ENCODE measurements at places on chromosomes 2 and 18.

DNA sequence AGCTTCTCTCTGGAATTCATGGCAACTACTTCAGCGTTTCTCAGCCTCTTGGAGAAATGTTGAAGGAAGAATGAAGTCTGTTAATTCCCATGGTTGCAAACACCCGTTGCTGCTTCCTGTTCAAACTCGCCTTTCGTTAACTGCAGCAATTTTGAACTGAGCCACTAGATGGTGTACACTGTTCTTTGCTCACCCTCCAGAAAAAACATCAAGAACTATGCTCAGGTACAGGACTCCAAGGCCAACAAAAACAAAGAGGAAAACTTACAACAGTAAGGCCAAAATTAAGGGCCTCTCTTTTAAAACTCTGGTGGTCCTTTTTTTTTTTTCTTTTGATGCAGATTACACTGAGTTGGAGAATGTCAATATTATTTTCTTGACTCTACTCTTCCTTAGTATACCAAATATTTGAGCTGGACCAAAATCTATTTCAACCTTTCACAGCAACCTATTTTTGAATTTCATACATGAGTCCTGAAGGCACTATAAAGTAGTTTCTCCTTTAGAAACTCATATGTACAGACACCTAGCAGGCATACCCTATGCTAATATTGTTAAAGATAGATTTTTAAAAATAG lies 58.2 kb downstream of the KLHL14 start:
- no peak for DNase-seq

GRCh38 chr2:29923110-29923721 lies 1.8 kb upstream of the ALK start:
- DNase-seq, result no peak

DNA sequence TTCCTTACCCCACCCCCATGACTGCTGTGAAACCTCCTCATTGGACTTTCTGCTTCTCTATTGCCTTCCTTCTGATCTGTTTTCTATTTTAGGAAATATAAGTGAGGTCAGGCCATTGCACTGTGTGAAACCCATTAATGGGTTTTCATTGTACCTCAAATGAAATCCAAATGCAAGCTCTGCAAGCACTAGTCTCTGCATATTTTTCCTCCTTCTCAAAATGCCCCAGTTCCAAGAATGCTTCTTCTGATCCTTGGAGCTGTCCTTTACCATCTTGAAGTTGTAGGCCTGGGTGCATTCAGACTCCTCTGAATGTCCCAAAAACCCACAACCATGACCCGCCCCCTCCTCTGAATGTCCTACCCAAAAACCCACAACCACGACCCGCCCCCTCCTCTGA lies 8.2 kb downstream of the IL1A start:
- no peak for DNase-seq

DNA sequence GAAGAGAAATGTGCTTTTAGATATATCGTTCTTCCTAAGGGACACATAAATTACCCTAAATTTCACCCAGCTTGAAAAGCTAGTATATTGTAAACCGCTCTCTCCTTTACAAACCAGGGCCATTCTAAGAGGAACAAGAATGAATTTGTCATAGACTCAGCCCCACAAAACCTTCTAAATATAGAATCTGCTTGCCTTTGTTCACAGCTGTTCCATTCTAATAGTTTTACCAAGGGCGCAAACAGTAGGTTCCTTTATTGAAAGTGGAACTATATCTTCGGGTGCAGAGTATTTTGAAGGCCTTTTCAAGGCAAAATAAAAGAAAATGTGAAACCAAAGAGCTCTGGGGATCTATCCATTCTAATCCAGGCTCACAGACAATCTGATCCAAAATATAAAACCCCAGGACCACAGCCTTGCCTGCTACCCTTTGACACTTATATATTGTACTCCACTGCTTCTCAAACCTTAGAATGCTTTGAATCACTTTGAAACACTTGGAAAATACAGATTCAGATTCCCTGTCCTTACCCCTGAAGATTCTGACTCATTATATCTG lies 316.8 kb downstream of the PAX3 start:
- DNase-seq, result no peak

- no peak for DNase-seq
Measured at GRCh38 chr18:45687621-45688020, 36.4 kb upstream of the SLC14A1 start.

- no peak for DNase-seq
Measured at GRCh38 chr2:28956890-28957289, 24.2 kb upstream of the TOGARAM2 start.

DNA sequence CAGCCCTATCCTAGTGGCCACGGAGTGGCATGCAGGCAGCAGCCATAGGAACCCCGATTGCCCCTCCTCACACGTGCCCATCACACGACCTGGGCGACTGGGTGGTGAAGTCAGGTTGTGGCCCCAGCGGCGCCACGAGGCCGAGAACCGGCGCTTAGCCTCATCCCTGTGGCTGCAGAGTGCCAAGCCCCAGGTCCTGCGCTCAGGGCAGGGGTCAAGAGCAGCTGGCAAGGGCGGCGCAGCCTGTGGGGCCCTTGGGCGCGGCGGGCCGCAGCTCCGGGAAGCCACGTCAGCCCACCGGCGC lies 73.3 kb downstream of the RPIA start:
- DNase-seq, result no peak

- DNase-seq, result no peak
Measured at GRCh38 chr2:59074071-59074470, 832.9 kb upstream of the FANCL start.

GRCh38 chr2:65458999-65459398 lies 26.6 kb upstream of the SPRED2 start:
- no peak for DNase-seq

- DNase-seq, result no peak
Measured at GRCh38 chr2:123640685-123641335, 384.3 kb upstream of the CNTNAP5 start.

GRCh38 chr2:9705196-9705595 lies 74.4 kb upstream of the YWHAQ start:
- no peak for DNase-seq

GRCh38 chr2:104746858-104747257 lies 107.1 kb upstream of the POU3F3 start:
- DNase-seq, result no peak

- no peak for DNase-seq
Measured at GRCh38 chr2:15273452-15273851, 287.7 kb downstream of the NBAS start.

DNA sequence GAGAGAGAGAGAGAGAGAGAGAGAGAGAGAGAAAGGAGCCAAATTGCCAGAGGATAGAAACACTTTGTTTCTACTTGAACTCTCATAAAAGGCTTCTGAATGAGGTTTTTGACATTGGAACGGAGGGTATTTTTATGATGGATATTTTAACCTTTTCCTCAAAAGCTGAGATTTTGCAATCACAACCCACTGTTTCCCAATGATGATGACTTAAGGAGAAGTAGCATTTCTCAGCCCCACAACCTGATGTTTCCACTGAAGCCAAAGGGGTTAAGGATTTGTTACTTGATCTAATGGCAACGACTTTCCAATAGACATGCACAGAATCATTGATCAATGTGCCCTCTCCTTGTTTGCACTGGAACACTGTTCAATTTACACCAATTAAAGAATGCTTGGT lies 67.1 kb upstream of the POU3F3 start:
- DNase-seq, result no peak

DNA sequence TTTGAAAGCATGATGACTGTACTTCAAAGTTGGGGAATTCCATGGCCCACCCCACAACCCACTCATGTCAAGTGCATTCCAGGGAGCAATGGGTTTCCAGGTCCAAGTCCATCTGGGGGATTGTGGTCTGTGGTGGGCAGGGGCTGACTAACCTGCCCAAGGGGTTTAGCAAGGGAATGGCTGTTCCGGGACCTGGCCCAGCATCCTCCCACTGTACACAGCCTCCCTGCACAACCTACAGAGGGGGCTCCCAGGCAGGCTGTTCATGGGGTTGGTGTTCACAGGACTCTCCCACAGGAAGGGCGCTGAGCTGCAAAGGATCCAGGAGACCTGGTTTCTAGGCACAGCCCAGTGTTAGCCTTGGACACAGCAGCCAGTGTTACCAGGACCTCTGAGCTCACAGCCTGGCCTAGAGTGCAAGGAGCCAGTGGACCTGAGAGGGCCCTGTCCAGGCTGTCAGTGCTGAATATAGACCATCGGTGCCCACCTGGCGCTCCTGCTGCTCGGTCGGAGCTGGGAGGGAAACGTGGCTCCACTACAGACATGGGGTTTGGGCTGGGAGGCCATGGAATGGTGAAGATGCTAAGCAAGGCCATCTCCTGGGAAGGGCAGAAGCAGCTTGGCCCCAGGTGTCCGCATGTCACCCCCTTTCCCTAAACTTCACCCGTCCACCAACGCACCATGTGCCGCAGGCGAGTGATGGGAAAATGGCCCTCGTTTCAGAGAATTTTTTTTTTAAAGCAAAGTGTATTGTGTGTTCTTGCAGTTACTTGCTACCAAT lies 317.2 kb downstream of the GBX2 start:
- no peak for DNase-seq

DNA sequence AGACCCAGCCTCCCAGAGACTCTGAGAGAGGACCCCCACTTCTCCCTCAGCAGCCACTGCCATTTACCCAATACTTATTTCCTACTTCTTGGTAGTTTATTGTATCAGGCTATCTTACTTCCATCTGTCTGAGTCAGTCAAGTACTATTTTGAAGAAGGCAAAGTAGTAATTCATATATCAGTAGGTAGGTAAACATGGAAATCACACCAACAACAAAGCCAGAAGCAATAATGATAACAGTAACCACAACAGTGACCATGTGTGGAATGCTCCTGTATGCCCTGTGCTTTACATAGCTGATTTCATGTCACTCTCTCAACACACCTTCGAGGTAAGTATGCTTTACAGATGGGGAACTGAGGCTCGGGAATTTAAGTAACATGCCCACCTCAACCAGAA lies 173.0 kb downstream of the BCL11A start:
- DNase-seq, result no peak

DNA sequence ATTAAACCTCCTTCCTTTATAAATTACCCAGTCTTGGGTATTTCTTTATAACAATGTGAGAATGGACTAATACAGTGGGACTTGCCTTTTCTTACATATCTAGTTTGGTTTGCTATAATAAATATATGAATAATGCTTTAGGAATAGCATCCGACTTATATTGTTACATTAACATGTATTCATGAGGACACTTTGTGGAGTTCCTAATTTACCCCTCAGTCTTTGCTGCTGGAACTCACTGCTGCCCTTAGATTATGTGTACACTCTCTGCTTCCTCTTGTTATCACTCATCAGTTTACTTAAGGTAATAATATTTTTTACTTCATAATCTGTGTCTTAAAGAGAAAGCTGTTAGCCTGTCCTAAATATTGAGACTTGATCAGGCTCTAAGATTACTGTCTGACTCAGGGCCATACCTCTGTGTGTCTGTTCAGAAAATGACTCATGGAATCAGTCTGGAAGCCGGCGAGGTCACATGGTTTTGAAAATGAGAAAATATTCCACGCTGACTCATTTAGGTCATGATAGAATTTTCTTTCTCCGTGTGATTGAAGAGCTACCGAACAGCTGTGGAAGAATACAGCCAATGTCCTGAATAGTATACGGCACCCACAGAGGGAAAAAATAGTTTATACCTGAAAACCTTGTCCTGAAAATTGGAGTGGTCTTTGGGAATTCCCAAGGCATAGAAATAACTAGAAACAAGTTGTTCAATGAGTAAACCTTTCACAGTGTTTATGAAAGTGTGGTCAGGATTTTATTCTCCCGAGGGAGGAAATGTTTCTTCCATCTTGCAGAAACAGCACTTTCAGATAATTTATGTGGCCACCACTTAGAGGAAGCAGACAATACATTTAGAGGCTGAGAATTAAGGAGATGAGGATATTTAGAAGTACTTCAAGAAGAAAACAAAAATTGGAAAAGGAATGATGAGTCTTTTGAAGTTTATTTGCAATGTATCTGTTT lies 156.4 kb downstream of the DSEL start:
- DNase-seq, result peak; percentile 8

- no peak for DNase-seq
Measured at GRCh38 chr2:143029141-143029540, 100.1 kb upstream of the ARHGAP15 start.

- DNase-seq, result no peak
Measured at GRCh38 chr2:65053199-65053598, 3.0 kb upstream of the CEP68 start.

GRCh38 chr18:48932462-48932818 lies 18.3 kb downstream of the SMAD7 start:
- DNase-seq, result no peak

DNA sequence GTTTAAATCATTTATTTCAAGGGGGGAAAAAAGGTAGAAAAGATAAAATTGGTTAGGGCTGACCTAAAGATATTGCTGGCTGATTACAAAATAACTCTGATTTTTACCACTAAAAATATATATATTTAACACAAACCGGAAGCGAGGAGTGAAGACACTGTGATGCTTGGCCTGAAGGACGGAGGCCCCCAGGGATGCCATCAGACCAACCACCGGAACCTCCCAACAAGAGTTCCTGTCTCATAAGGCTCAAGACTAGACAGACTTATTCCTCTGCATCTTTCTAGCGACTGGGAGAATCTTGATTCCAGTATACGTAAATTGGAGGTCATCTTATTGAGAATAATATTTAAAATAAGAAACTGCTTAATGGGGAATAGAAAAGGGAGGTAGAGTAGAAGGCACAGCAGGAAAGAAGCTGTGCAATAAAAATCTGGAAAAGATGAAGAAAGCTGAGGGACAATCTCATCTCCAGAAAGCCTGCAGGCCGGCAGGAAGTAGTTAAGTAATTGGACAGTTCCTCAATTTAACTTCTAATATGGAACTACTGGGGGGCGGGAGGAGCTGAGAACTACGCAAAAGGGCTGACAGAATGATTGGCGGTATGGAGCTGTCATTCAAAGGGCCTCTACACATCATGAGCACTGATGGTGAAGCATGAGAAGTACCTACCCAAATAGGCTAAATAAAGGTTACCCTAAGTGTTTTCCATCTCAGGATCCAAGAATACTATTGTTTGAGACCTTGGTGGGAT lies 91.1 kb downstream of the DTNB start:
- no peak for DNase-seq

- no peak for DNase-seq
Measured at GRCh38 chr2:31221544-31221943, 4.2 kb upstream of the CAPN14 start.

- no peak for DNase-seq
Measured at GRCh38 chr2:216428618-216429350, 16.5 kb downstream of the SMARCAL1 start.

DNA sequence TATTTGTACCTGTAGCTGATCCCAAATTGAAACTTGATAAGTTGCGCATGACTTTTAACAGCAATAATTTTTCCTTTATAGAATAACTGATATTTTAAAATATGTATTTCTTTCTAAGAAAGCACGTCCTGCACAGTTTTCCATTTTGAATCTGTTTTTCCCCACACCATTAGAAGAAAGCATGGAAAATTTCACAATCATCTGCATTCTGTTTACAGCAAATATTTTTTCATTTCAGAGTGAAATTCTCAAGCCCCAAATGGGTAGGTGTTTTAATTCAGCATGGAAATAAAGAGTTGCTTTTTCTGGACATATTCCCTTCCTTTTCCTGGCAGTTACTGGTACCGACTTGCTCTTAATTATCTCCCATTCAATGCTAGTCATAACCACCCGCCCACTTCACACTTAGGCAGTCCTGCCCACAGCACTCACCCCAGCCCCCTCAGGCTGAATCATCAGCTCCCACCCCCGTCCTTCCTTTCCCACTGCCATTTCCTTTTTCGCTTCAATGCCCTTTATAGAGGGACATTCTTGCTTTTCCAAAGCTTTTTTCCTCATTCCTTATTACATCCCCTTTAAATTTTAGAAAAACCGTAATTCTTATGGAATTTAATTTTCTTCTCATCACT lies 89.2 kb upstream of the GLS start:
- peak; percentile 49 for DNase-seq

GRCh38 chr2:16687955-16688354 lies 22.3 kb upstream of the CYRIA start:
- no peak for DNase-seq

GRCh38 chr2:139259422-139260051 lies 479.3 kb upstream of the NXPH2 start:
- DNase-seq, result no peak
